ENCODE measurements at places on chromosomes 6 and 20.

- DNase-seq, result no peak
Observed at GRCh38 chr6:149264629-149265028, 52.9 kb upstream of the TAB2 start.

- no peak for DNase-seq
Observed at GRCh38 chr6:136523196-136523595, 27.0 kb downstream of the MAP7 start.

- DNase-seq, result peak; percentile 25
Observed at GRCh38 chr20:32602273-32602672, 17.1 kb upstream of the NOL4L start.

DNA sequence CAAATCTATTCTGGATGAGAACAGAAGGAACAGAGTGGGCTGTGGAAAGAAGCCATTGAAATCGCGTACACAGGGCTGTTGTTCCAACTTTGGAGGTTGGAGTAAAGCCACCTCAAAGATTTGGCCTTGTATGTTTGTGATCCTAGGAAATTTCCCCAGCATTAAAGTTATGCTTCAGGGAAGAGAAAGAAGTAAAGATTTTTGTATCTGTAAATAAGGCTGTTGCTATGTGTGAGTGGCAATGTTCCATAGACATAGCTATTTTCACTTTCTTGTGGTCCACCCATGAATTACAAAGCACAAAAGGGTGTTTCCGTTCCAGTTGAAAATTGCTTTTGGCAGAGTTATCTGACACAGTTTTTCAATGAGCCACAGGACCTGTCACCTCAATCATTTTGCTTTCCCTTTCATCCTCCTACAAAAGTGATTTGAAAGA lies 321.3 kb downstream of the TFAP2B start:
- no peak for DNase-seq

DNA sequence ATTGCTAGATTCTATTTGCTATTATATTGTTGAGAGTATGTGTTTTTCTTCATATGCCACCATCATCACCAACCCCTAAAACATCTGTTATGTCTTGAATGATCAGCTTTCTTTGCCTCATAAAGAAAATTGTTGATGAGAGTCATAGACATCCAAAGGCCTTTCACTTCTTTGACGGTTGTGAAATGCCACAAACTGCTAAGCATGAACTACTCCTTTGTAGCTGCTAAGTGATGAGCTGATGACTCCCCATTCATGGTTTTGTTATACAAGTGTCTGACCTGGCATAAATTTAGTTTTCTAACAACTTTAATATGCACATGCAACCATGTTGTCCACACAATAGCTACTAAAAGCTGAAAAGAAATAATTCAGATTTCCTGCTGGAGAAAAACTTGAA lies 684 bp upstream of the MED23 start:
- no peak for DNase-seq

DNA sequence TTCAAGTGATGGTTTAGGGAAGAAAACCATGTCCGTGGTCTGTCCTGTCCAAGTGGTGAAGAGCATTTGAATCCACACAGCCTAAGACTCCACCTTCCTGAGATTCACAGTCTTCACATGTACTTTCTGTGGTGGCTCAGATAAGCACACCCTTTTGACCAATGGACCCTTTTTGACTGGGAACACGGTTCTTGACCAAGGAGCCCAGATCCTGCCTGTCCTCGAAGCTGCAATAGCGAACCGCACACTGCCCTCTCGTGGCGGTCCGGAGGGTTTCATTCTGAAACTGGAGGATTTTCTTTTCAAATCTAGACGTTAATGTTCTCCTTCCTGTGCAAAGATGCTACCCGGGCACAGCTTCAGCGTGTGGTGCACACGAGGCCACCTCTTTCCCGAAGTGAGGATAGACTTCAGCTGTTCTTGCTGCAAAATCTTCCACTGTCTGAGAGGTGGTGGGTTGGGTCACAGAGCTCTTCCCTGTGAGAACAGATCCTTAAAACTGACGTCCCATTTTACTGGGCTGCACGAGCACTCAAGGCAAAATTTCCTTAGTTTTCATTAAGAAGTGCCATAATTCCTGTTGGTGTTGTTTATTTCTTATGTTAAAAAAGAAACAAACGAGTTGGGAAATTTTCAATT lies 90.5 kb downstream of the SYNJ2 start:
- DNase-seq, result peak; percentile 73

GRCh38 chr20:24149881-24150307 lies 161.3 kb upstream of the GGTLC1 start:
- DNase-seq, result peak; percentile 71

- no peak for DNase-seq
Observed at GRCh38 chr20:52090035-52090434, 101.5 kb downstream of the ZFP64 start.

DNA sequence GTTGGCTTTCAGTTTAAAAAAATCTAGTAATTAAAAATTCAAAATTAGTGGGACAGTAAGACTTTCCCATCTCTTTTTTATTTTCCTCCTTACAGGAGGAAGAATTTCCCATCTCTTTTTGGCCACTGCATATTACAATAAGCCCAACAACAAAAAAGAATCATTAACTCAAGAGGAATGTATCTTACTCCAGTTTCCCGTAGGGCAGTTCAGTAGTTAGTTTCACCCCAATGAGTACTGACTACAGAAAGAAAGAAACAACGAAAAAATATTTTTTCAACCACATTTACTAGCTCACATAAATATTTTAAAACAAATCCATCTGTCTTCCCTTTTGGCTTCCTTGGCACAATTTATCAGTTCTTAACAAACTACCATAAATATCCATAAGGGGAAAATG lies 14.9 kb upstream of the BLOC1S5 start:
- no peak for DNase-seq

GRCh38 chr20:22582386-22582963 lies 1.9 kb downstream of the FOXA2 start:
- DNase-seq, result no peak

DNA sequence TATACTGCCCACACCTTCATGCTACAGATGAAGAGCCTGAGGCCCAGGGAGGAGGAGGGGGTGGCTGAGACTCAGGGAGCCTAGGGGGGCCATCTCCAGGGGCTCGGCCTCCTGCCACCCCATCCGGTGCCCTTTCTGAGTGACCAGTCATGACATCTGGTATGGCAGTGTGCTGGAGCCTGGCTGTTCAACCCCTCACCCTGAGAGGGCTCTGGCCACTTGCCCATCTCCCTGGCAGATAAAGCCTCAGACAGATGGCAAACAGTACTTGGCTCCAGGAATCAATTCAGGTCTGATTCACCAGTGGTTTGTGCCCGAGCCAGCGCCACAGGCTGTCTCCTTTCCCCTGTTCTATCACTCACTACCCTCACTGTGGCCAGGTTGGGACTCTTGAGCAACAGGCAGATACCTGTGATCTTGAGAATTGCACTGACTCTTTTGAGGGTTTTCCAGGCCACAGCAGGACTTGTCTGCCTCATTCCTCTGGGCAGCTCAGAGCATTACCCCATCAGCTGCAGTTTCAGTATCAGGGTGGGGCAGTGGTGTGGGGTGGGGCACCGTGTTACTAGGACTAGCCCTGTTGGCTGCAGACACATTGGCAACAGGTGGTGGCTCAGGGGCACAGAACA lies 22.8 kb downstream of the SRSF3 start:
- DNase-seq, result peak; percentile 64

- no peak for DNase-seq
Observed at GRCh38 chr6:1577896-1578745, 31.6 kb upstream of the FOXC1 start.

GRCh38 chr6:165988757-165989456 lies 178.7 kb downstream of the TBXT start:
- peak; percentile 69 for DNase-seq

All from right cardiac atrium (tissue), 5 donors.